ENCODE measurements at places on chromosomes 4 and X. TPM values are rescaled to one million over a fixed set of nuclear protein-coding genes. Genes with fewer than 3 reads are reported as not detected.

GRCh38 chr4:13539619-13540445, 4.5 kb downstream of the NKX3-2 start:
- H3K4me3 ChIP-seq: no peak overlapping the region
- H3K4me1 ChIP-seq: peaks cover 1% of the 10 kb centered on the region
- no peaks in the 10 kb centered on the region for H3K36me3 ChIP-seq
- peaks cover 84% of the 10 kb centered on the region for H3K27me3 ChIP-seq
- no peak overlapping the region for H3K27ac ChIP-seq

DNA sequence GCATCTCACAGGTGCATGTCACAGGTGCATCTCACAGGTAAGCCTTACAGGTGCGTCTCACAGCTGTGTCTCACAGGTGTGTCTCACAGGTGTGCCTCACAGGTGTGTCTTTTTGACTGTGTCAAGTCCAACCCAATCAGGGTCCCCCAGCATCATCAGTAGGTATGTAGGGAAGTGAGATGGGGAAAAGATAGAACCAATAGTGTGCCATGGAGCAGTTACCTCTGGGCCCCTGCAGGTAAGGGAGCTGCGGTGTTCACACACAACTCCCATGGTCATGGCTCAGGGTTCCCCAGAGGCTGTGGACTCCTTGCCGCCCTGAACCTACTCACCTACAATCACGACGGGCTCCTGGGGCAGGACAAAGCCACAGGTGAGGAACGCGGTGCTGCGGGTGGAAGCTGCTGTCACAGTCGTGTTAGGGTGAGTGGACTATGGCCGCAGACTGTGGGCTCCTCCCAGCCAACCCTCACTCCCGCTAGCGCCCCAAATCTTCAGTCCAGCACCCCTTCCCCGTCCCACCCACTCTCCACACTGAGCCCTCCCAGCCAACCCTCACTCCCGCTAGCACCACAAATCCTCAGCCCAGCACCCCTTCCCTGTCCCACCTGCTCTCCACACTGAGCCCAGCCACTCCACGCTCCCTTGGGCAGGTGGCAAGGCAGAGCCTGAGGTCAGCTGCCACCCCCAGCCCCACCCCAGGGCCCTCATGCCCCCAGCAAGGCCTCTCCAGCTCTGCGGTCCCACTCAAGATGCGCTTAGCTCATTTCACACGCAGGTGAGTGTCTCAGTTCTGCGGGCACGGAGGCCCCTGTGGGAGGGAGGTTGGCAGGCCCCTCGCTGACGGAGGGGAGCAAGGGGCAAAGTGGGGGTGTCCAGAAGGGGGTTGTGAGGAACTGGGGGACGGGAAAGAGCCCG, 2.1 kb upstream of the PDE6B start:
- DNase-seq: no peak
- no peaks in the 10 kb centered on the region for H3K36me3 ChIP-seq
- no peaks in the 10 kb centered on the region for H3K4me1 ChIP-seq
- H3K27ac ChIP-seq: no peak overlapping the region
- H3K27me3 ChIP-seq: peaks cover 32% of the 10 kb centered on the region
- no peak overlapping the region for H3K4me3 ChIP-seq

- DNase-seq: no peak
- H3K27me3 ChIP-seq: no peaks in the 10 kb centered on the region
- H3K4me3 ChIP-seq: no peak overlapping the region
- H3K36me3 ChIP-seq: no peaks in the 10 kb centered on the region
- peak overlapping the region; percentile 6 for H3K27ac ChIP-seq
- peaks cover 3% of the 10 kb centered on the region for H3K4me1 ChIP-seq
Observed at GRCh38 chrX:15645266-15645665, 19.3 kb downstream of the CLTRN start.

GRCh38 chr4:35500812-35501211, 743.5 kb downstream of the ARAP2 start:
- no peaks in the 10 kb centered on the region for H3K36me3 ChIP-seq
- no peak overlapping the region for H3K27ac ChIP-seq
- H3K27me3 ChIP-seq: no peaks in the 10 kb centered on the region
- H3K4me3 ChIP-seq: no peak overlapping the region
- no peak for DNase-seq

DNA sequence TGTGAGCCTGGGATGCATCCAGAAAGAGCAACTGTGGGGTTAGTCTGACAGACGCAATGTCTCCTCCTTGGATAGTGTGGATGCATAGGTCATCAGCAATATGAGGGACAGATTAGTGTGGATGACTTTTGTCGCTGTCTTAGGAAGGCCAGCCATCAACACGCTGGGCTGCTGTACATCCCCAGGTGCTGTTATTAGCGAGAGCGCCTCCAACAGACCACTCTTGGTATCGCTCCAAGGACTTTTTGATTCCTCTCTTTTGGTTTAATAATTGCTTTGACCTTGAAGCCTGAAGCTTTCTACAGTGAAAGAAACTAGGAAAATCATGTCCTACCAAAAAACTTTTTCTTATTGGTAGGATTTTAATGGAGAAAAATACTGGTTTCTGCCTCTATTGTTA, 76.7 kb downstream of the TMEM131L start:
- H3K4me1 ChIP-seq: peaks cover 4% of the 10 kb centered on the region
- no peak for DNase-seq
- no peak overlapping the region for H3K4me3 ChIP-seq

- H3K27me3 ChIP-seq: no peaks in the 10 kb centered on the region
- no peak overlapping the region for H3K4me3 ChIP-seq
- no peak overlapping the region for H3K27ac ChIP-seq
- peaks cover 2% of the 10 kb centered on the region for H3K36me3 ChIP-seq
- no peaks in the 10 kb centered on the region for H3K4me1 ChIP-seq
Observed at GRCh38 chrX:123157586-123157985, 26.5 kb upstream of the GRIA3 start.

- no peak overlapping the region for H3K27ac ChIP-seq
- H3K4me3 ChIP-seq: no peak overlapping the region
Observed at GRCh38 chr4:105149771-105150170, 3.1 kb downstream of the TET2 start.

DNA sequence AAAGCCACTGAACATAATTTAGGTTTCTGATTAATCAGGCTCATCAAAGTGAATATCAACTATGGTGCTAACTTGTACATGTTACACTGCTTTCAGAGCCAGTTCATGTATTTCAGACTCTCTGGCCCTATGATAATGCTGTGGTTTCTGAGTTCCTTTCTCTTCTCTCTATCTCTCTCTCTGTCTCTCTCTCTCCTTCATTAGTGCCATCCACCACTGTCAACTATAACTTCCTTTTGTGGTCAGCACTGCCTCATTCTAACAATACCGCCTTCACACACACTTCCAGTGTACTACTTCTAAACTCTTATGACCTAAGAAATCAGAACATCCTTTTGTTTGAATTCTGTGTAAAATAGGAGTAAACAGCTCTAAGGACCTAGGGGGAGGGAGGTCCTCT, 907.1 kb downstream of the RPA4 start:
- no peak for DNase-seq
- H3K4me1 ChIP-seq: no peaks in the 10 kb centered on the region
- H3K4me3 ChIP-seq: no peak overlapping the region
- H3K27ac ChIP-seq: no peak overlapping the region

DNA sequence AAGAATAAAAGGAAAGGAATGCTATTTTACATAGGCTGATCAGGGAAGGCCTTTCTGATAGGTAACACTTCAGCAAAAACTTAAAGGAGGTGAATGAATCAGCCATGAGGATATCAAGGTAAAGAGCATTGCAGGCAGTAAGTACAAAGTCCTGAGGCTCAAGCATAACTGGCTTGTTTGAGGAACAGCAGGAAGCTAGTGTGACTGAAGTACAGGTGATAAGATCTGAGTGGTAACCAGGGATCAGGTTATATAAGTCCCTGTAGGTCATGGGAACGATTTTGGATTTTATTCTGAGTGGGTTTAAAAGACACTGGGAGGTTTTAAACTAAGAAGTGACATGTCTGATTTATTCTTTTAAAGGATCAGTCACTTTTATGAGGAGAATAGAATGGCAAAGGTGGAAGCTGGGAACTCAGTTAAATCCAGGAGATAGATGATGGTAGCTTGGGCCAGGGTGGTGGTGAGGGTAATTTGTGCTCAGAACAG, 47.1 kb upstream of the THOC2 start:
- no peak overlapping the region for H3K4me3 ChIP-seq
- peak overlapping the region; percentile 91 for H3K27ac ChIP-seq
- peaks cover 7% of the 10 kb centered on the region for H3K4me1 ChIP-seq
- H3K27me3 ChIP-seq: no peaks in the 10 kb centered on the region
- DNase-seq: no peak

Gene SCARB2
- total RNA-seq: 98.3 TPM

Gene FATE1
- 0.78 TPM for total RNA-seq

Gene TGIF2LX
- not detected for total RNA-seq

Gene AADAT
- total RNA-seq: 33.1 TPM

Gene UGT2B15
- total RNA-seq: 0.57 TPM

Gene OPN1LW
- not detected for total RNA-seq

All from progenitor cell of endocrine pancreas (in vitro differentiated cells).